Mammary microvascular endothelial cell (primary cell): ENCODE measurements at places on chromosomes 7 and 10. TPM values are rescaled to one million over a fixed set of nuclear protein-coding genes. Genes with fewer than 3 reads are reported as not detected.

GRM3 gene
- not detected in 2 replicates for total RNA-seq

RBM20 gene
- total RNA-seq: 0.13 and 0.15 TPM in 2 replicates

MOGAT3 gene
- total RNA-seq: not detected in 2 replicates

C10orf62 gene
- not detected in 2 replicates for total RNA-seq
